ENCODE measurements at places on chromosomes 1 and 21.

DNA sequence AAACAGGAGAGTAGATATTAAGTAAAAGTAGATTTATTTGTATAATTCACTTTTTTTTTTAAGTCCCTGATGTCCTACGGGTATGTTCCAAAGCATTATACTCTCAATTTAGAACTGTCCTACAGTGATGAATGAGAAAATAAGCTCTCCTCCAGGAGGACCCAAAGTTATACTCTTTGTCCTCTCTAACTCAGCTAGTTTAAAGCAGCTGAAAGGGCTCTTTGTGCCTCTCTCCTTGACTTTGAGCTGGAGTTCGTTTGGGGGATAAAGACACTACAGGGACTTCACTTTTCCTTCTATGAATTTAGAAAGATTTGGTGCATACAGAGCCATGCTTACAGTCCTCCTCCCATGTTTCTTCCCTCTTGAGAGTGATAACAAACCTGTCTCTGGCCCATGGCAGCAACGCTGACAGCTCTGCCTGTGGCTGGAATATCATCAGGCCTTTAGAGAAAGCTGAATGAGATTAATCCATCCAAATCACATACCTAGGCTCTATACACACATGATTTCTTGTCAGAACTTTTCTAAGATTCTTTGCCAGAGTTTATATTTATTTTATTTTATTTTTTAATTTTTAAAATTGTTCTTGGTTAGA, 134.3 kb downstream of the PIK3R3 start:
- no peak for DNase-seq

DNA sequence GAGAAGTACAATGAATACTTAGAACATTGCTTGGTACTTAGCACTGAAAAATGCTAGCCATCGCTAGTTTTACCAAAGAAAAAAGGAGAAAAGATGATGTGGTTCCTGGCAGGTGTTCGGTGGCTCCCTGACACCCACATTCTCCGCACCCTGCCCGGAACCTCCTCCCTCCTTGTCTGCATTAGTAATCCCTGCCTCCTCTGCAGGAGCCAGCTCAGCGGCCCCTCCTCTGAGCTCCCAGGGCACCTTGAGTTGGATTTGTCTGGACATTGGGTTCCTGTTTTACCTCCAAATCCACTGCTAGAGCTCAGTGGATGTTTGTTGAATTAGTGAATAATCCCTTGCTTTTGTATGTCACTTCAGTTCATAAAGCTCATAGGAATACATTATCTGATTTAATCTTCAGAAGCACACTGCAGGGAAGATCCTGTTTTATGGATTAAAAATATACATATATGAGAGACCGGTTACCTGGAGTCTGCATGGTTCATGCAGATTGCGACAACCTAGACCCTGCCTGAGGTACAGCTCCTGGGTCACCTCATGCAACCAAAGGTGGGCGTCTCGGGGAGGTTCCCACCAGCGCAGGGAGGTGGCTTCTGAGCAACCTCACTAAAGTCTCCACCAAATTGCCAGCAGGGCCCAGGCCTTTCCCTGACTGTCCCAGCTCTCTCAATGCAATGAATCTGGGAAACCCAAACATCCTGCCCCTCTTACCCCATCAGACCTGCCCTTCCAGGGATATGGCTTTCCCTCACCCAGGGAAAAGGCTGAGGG, 24.2 kb downstream of the PCAT6 start:
- DNase-seq, result no peak

- DNase-seq, result no peak
These were observed 7.2 kb downstream of the C1orf35 start for GRCh38 chr1:228095938-228096337.

DNA sequence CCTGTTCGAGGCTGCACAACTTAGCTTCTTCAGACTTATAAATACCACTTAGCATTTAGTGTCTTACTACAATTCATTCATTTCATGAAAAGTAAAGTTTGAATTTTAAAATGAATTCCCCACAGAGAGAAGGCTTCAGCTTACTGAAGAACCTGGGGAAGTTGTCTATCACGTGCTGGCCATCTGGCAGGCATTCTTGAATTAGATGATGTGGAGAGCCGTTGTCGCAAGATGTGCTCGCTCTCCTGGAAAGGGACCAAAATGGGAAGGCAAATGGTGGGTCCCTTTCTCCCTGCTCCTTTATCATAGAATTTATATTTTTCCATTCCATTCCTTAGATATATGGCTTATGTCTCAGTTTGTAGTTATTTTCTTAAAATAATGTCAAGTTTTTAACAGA, 90.5 kb downstream of the CD247 start:
- no peak for DNase-seq

DNA sequence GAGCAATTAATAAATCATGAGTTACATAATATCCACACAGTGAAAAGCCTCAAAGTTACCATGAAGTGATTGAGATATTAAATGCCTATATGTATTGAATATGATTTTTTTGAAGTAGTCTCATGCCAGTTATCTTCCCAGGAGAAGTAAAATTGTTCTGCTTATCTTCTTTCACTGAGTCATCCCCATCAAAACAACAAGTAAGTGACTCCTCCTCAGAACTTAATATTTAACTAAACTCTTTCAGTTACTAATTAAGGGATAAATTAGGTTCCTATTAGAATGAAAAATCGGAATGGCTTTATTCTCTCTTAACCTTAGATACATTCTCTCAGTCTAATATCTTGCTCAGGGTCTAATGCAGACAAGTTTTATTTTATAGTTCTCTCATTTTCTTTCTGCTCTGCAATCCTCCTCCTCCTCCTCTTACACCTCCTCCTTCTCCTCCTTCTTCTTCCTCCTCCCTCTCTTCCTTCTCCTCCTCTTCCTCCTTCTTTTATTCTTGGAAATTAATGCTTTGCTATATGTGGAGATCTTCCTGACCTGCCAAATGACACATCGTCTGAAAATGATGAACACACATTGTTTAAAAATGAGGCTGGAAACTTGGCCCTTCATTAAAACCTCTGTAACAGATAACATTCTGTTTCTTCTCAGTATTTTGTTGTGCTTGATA, 110.9 kb downstream of the RUNX1 start:
- DNase-seq, result no peak

DNA sequence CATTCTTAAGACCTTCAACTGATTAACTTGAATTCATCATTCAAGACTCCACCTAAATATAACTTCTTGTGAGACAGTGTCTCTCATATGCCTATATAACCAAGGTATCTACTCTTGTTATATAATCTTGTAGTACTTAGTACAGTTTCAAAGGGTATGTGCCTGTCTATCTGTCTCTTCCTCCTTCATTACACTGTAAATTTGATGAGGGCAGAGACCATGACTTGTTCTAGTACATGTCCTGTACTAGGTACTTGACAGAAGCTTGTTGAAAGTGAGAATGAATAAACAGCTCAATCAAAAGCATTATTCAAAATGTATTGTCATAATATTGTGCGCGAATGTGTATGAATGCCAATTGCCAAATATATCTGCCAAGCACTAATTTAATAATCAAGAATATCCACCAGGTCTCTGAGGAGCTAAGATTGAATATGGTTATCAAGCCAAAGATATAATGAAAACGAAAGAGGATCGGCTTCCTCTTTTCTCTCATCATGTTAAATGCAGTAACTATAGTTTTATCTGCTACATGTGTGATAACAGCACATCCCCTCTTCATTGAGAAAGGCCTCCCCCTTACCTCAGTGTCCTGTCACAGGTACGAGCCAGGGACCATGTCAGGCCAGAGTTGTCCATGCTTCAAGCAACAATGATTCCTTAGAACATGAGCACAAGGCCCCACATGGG, 117.3 kb downstream of the UCHL5 start:
- no peak for DNase-seq

GRCh38 chr1:199794105-199794863, 233.2 kb upstream of the NR5A2 start:
- DNase-seq, result no peak

GRCh38 chr1:210882414-210883221, 251.3 kb downstream of the KCNH1 start:
- DNase-seq, result no peak

GRCh38 chr1:115166531-115167091, 77.3 kb upstream of the TSPAN2 start:
- no peak for DNase-seq

GRCh38 chr21:37592496-37592895, 225.9 kb downstream of the DYRK1A start:
- no peak for DNase-seq

All from activated naive CD8-positive, alpha-beta T cell treated with anti-CD3 and anti-CD28 coated beads, Interleukin-2, amount 50 U/mL, for 16 hours (primary cell).